HuH-7 (cell line): ENCODE measurements at places on chromosomes 7 and 10.

- no peak for DNase-seq
Measured at GRCh38 chr7:69561266-69561960, 36.9 kb upstream of the AUTS2 start.

GRCh38 chr7:70647801-70648498 is 484.0 kb upstream of the GALNT17 start:
- no peak for DNase-seq

DNA sequence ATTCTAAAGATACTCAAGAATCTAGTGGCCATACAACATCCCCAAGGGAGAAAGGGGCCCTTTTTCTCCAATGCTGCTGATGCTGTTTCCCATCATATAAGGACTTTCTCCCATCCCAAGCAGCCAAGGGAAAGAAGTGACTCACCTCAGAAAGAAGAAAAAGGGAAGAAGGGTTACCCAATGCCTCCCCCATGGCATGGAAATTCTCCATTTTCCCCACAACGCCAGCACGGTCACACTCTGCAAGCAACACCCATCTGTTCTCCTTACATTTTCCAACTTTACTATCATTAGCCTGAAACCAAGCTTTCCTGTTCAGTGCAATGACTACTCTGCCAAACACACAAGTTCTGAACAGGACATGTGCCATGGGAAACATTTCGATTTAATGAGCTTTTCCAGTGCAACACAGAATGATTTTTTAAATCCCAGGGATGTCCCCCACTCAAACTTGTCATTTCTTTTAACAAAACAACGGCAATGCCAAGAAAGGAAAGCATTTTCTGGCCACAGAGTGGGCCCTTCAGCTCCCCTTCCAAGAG is 67.9 kb downstream of the PTPRN2 start:
- no peak for DNase-seq

DNA sequence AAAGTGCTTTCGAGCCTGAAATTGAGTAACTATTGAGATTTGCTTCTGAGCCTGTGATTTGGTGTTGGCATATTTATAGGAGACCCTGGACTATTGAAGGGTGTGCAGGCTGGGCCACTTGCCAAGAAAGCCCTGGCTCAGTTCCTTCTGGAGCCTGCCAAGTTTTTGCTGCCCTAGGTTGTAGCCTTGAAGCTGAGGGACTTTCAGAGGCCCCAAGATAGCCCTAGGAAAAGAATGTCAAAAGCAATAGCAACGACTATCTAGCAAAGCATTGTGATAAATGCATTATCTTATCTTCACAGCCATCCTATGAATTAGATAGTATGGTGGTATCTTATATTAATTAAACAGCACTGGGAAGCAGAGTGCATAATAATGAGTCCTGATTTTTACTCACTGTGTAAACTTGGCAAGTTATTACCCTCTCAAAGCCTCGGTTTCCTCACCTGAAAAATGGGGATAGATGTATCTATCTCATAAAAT is 473.7 kb upstream of the PODXL start:
- no peak for DNase-seq

DNA sequence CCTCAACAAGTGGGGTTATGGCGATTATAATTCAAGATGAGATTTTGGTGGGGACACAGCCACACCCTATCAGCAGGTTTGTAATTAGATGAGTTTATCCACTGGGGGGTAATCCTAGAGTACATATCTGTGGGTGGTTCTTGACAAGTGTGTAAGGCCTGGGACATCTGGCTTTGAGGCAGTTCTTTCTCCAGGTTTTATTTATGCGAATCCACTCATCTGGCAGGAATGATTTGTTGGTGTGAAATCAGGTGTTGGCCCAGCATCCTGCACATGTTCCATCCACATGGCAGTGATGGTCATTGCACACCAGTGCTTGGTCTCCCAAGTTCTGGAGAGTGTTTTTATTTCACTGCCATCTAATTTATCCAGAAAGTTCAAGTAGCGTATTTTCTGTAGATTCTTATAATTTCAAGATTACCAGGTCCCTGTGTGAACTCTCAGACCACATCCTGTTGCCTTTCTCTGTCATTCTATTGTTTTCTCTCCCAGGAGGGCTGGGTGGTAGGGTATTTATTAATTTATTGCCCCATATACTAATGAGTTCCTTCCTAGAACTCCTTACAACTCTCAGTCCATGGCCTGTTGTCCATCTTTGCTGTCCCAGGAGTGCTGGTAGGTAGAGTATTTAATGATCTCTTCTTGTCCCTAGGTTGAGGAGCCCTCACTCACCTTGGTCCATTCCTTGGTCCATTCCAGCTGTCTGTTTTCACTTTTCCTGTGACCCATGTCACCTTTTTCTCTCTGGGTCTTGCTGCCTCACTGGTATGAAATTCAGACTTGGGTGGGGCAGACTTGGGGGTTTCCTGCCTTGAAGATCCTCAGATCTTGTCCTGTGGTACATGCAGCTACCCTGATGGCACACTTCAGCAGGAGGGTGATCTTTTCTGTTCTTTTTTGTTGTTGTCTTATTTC is 10.4 kb downstream of the RALA start:
- DNase-seq, result no peak

- DNase-seq, result no peak
Measured at GRCh38 chr10:120927352-120927751, 76.2 kb downstream of the WDR11 start.

GRCh38 chr7:84102213-84102612 is 92.4 kb downstream of the SEMA3A start:
- DNase-seq, result no peak

GRCh38 chr7:40305229-40305628 is 170.4 kb downstream of the SUGCT start:
- no peak for DNase-seq

- no peak for DNase-seq
Measured at GRCh38 chr10:113853578-113854012, 287 bp downstream of the DCLRE1A start.

- DNase-seq, result no peak
Measured at GRCh38 chr7:36036590-36036989, 116.5 kb upstream of the EEPD1 start.

DNA sequence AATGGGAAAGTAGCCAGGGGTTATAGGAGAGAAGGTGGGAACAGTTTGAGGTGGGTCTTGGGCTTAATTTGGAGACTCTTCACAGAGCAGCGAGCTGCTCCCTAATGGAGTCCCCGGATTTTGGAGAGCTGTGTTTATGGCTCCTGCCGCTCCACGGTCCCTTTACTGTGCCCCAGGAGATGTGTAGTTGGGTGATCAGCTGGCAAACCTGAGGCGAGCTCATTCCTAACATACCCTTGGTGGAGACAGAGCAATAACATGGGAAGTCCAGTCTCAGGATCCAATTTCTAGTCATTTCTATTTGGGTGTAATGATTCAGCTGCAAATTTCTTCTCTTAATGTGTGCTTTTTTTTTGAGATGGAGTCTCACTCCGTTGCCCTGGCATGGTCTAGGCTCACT is 1.5 kb downstream of the GARIN1A start:
- DNase-seq, result no peak

DNA sequence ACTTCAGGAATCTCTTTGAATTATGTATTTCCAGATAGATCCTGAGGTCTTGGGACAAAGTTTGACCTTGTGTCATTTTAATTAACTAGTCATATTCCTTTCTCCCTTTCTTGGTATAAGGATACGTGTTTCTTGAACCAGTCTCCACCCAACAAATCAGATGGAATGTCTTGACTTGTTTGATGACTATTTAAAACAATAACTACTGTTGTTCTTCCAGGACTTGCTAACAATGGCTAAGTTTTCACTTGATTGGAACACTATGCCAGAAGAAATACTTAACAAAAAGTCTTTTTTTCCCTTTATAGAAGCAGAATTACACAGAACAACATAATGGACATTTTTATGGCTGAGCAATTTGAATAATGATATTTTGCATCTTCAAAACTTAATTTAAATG is 43.0 kb upstream of the WIPF3 start:
- no peak for DNase-seq

DNA sequence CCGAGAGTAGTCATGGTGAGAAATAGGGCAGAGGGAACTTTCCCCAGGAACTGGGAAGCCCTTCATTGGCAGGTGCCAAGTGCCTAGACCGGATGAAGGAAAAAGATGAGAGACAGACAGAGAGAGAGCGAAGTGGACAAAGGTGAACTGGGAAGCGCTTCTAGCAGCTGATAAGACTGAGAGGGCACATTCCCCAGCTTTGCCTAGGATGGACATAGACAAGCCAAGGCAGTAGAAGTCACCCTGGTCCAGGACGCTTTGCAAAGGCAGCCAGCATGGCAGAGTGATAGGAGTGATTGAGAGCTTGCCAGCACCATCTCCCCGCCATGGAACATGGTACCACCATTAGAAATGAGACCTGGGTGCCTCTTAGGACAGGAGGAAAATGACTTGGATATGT is 372.8 kb upstream of the MGMT start:
- no peak for DNase-seq

DNA sequence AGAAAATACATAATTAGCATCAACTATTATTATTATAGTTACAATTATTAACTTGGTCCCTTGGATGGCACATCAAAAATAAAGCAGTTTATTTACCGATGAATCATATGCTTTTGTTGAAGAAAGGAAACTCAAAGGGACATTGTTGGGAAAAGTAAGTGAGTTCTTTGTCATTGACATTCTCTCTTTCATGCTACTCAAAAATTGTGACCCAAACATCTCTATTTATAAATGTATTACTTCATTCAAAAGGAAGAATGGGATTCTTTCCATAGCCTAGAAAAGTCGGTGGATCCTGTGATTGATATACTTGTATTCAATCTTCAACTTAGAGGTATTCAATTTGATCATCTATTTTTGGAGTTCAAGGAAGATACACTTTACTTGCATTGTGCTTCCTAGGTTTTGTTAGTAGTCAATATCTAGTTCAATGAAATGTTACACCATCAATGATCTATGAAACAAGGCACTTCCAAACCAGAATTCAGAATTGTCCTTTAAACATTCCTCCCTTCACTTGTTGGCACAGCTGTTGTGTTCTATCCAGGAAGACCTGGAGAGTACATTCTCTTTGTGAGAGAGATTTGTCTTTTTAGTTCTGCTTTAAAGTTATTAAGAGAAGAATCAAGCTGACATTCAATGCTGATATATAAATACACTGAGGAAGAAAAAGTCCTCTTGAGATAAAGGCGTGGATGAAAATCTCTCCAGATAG is 235.2 kb downstream of the TMEM26 start:
- DNase-seq, result no peak
